ENCODE measurements at places on chromosomes 1 and 21. TPM values are rescaled to one million over a fixed set of nuclear protein-coding genes. Genes with fewer than 3 reads are reported as not detected.

DNA sequence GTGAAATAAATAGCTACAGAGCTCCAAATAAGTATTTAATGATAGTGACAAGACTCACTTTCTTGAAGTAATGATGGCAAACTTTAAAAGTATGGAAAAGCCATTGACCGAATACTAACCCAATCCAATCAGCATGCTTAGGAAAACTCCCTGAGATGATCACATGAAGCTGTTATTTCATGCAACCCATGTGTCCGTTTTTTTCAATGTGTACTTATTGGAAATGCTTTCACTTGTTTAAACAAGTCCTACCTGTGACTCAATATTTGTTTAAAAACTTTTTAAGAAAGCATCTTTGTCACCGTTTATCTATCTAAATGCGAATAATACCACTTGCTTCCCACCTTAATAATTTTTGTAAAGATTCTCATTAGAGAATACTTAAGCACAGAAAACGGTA, 185.8 kb downstream of the NRIP1 start:
- peaks cover 26% of the 10 kb centered on the region for H3K4me1 ChIP-seq
- no peak overlapping the region for H3K27ac ChIP-seq
- DNase-seq, result no peak
- no peak overlapping the region for H3K4me3 ChIP-seq

- H3K27ac ChIP-seq, result peak overlapping the region; percentile 86
- H3K4me3 ChIP-seq, result no peak overlapping the region
- no peaks in the 10 kb centered on the region for H3K36me3 ChIP-seq
- no peak for DNase-seq
- H3K27me3 ChIP-seq, result no peaks in the 10 kb centered on the region
Observed at GRCh38 chr21:43343992-43344886, 82.7 kb downstream of the SIK1 start.

- H3K27me3 ChIP-seq, result no peaks in the 10 kb centered on the region
- no peak overlapping the region for H3K4me3 ChIP-seq
- DNase-seq, result no peak
- H3K4me1 ChIP-seq, result peaks cover 39% of the 10 kb centered on the region
Observed at GRCh38 chr1:208171616-208172422, 72.4 kb downstream of the PLXNA2 start.

DNA sequence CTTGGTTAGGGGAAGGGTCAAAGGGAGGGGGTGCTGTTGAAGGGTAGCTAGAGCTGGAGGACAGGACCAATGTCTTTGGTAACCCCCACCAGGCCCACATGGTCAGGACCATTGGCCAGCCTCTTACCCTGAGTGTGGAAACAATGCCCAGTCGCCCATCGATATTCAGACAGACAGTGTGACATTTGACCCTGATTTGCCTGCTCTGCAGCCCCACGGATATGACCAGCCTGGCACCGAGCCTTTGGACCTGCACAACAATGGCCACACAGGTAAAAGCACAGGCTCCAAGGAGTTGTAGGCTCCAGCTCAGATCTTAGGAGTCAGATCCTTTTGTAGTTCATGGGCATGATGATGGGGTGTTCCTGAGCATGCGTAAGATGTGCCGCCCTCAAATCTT, 3.8 kb downstream of the CA14 start:
- H3K4me1 ChIP-seq, result peaks cover 7% of the 10 kb centered on the region
- H3K27ac ChIP-seq, result no peak overlapping the region

- H3K4me1 ChIP-seq, result peaks cover 6% of the 10 kb centered on the region
- no peak overlapping the region for H3K27ac ChIP-seq
- H3K27me3 ChIP-seq, result no peaks in the 10 kb centered on the region
- no peak overlapping the region for H3K4me3 ChIP-seq
- H3K36me3 ChIP-seq, result peaks cover 6% of the 10 kb centered on the region
- no peak for DNase-seq
Observed at GRCh38 chr1:214460304-214460916, 91.0 kb downstream of the PTPN14 start.

- no peaks in the 10 kb centered on the region for H3K36me3 ChIP-seq
- H3K27me3 ChIP-seq, result no peaks in the 10 kb centered on the region
- H3K4me3 ChIP-seq, result no peak overlapping the region
Observed at GRCh38 chr1:58983162-58983561, 199.3 kb upstream of the JUN start.

DNA sequence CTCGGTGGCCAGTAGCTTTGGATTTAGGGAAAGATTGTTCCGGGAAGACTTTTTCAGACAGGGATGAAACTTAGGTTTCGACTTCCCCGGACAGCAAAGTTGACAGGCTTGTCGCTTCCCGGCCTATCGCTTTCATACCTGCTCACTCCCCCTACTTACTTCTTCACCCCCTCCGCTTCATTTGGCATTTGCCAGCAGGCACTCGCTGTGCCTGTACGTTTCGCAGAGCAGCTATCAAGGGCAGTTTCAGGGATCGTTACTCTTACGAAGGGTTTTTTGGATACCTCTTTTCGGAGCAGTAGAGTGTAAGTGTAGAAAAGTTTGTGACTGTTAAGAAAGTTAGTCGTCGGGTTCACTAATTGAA, 393 bp downstream of the BLZF1 start:
- H3K4me1 ChIP-seq, result peaks cover 2% of the 10 kb centered on the region
- peaks cover 20% of the 10 kb centered on the region for H3K36me3 ChIP-seq
- H3K27ac ChIP-seq, result peak overlapping the region; percentile 86
- DNase-seq, result no peak
- no peaks in the 10 kb centered on the region for H3K27me3 ChIP-seq

DNA sequence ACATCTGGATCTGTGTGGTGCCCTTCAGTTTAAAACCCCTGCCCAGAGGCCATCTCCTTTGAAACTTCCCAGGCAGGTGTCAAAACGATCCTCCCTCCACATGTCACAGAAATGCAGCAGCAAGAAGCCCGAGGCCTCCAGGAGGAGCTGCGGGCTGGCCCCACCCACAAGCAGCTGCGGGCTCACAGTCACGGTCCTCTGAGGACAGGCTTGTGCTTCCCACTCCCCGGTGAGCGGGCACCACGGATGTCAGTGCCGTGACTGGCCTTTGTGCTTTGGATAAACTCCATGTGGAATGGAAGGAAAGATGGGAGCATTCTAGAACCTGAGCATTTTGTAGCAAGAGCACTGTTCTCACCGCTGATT, 65.8 kb downstream of the SIK1 start:
- H3K4me3 ChIP-seq, result no peak overlapping the region
- H3K36me3 ChIP-seq, result no peaks in the 10 kb centered on the region
- H3K27ac ChIP-seq, result peak overlapping the region; percentile 67
- DNase-seq, result no peak
- H3K4me1 ChIP-seq, result peaks cover 7% of the 10 kb centered on the region

- no peaks in the 10 kb centered on the region for H3K4me1 ChIP-seq
- H3K27me3 ChIP-seq, result no peaks in the 10 kb centered on the region
- no peak overlapping the region for H3K27ac ChIP-seq
Observed at GRCh38 chr1:83500987-83501591, 497.8 kb downstream of the TTLL7 start.

DNA sequence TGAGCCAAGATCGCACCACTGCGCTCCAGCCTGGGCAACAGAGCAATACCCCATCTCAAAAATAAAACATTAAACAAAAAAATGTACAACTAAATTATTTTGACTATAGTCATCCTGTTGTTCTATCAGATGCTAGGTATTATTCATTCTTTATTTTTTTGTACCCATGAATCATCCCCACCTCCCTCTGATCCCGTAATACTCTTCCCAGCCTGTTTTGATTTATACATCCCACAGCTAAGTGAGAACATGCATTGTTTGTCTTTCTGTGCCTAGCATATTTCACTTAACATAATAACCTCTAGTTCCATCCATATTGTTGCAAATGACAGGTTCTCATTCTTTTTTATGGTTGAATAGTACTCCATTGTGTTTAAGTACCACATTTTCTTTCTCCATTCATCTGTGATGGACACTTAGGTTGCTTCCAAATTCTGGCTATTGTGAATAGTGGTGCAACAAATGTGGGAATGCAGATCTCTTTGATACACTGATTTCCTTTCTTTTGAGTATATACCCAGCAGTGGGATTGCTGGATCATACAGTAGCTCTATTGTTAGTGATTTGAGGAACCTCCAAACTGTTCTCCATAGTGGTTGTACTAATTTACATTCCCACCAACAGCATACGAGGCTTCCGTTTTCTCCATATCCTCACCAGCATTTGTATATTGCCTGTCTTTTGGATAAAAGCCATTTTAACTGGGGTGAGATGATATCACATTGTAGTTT, 84.4 kb downstream of the MACF1 start:
- H3K4me3 ChIP-seq, result no peak overlapping the region
- H3K27me3 ChIP-seq, result no peaks in the 10 kb centered on the region
- no peak for DNase-seq
- no peak overlapping the region for H3K27ac ChIP-seq

DNA sequence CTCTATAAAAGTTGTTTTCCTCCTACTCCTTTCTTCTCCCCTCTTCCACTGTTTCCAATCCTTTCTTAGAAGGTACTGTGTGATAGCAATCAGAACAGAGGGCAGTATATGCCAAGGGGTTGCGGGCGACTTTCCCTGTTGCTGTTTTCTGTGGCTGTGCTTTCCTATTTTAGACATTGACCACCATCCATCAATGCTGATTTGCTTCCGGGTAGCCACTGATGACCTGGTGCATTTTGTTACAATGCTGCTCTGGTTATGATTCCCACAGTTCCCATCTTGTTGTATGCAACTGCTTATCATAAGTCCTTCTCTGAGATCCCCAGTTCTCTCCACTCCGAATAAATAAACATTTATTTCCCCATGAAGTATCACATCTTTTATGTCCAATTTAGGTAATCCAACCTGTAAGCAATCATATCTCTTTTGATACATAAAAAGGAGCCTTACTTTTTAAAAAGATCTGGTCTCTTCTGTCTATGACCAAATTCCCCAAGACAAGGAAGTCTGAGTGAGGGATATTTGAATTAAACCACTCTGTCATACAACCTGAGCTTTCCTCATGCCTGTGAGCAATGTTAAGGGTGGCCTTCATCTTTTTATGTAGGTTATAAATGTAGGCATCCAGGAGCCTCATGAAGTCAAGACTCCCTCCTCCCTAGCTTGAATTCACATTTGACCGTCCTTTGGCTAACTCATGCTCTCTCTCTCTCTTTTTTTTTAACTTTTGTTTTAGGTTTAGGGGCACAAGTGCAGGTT, 52.5 kb upstream of the CD55 start:
- no peak overlapping the region for H3K27ac ChIP-seq
- no peaks in the 10 kb centered on the region for H3K36me3 ChIP-seq
- no peak overlapping the region for H3K4me3 ChIP-seq
- DNase-seq, result no peak
- H3K27me3 ChIP-seq, result no peaks in the 10 kb centered on the region

- no peaks in the 10 kb centered on the region for H3K4me1 ChIP-seq
- peaks cover 45% of the 10 kb centered on the region for H3K36me3 ChIP-seq
- H3K27me3 ChIP-seq, result no peaks in the 10 kb centered on the region
- H3K4me3 ChIP-seq, result no peak overlapping the region
- DNase-seq, result no peak
Observed at GRCh38 chr21:42552407-42553336, 39.0 kb downstream of the SLC37A1 start.

- no peak overlapping the region for H3K4me3 ChIP-seq
- H3K36me3 ChIP-seq, result no peaks in the 10 kb centered on the region
- DNase-seq, result no peak
Observed at GRCh38 chr21:31243611-31244010, 100.5 kb downstream of the TIAM1 start.

FCGR3B gene
- polyA plus RNA-seq, result 0.04 TPM

OR6K3 gene
- not detected for polyA plus RNA-seq

IFNLR1 gene
- polyA plus RNA-seq, result 11.7 TPM

UMODL1 gene
- 0.67 TPM for polyA plus RNA-seq

PEX11B gene
- polyA plus RNA-seq, result 33.6 TPM

ANGEL2 gene
- polyA plus RNA-seq, result 33.0 TPM

PTCH2 gene
- polyA plus RNA-seq, result 3.9 TPM

NGF gene
- 1.4 TPM for polyA plus RNA-seq

COQ8A gene
- polyA plus RNA-seq, result 38.7 TPM

BOLA1 gene
- polyA plus RNA-seq, result 20.0 TPM
